ENCODE measurements at places on chromosomes 12 and 14.

DNA sequence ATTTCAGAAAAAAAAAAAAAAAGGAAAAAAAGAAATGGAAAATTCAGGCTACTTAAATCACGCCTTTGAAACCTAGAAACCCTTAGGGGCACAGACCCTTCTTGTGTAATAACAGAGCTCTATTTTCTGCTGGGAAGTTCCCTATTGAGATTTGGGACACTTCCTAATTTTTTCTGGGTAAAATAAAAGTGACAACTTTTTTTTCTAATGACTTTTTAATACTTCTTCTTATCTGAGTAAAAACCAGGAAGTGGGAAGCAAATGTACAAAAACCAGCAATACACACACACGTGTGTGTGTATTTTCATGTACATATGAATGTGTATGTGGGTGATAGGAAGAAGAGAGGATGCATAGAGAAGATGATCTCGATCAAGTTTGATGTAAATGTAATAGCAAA lies 35.8 kb downstream of the ETV6 start:
- H3K27me3 ChIP-seq = no peaks in the 10 kb centered on the region
- no peak overlapping the region for H3K27ac ChIP-seq

DNA sequence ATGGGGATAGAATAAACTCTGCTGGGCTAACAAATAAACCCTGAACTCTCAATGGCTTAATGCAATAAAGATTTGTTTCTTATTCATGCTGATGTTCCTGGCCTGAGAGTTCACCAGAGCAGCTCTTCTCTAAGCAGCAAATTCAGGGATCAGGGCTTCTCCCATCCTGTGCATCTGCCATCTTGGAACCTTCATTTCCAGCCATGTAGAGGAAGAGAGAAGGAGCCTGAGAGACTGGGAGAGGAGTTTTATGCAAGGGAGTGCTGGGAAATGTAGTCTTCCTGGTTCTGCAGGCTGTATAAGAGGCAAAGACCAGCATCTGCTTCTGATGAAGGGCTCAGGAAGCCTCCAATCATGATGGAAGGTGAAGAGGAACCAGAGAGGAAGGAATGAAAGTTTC lies 20.6 kb upstream of the APOLD1 start:
- H3K36me3 ChIP-seq = no peaks in the 10 kb centered on the region
- H3K4me1 ChIP-seq = no peaks in the 10 kb centered on the region
- no peaks in the 10 kb centered on the region for H3K27me3 ChIP-seq
- H3K4me3 ChIP-seq = no peak overlapping the region
- DNase-seq = no peak
- H3K27ac ChIP-seq = no peak overlapping the region

DNA sequence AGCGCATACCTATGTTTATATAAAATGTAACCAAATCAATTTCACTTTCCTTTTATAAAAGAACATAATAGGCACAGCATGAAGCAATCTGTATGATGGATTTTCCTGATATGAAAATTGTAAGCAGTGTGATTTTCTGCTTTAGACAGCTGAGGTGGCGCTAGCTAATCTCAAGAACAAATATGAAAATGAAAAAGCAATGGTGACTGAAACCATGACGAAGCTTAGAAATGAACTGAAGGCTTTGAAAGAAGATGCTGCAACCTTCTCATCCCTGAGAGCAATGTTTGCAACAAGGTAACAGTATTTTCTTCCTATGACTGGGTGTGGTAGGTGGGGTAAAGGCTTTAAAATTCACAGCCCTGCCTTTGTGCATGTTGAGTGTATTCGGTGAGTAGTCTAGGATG lies 65.0 kb upstream of the FGD4 start:
- no peaks in the 10 kb centered on the region for H3K27me3 ChIP-seq
- H3K27ac ChIP-seq = no peak overlapping the region
- no peaks in the 10 kb centered on the region for H3K4me1 ChIP-seq
- H3K36me3 ChIP-seq = peaks cover 5% of the 10 kb centered on the region
- H3K4me3 ChIP-seq = no peak overlapping the region

GRCh38 chr12:117439531-117440001 lies 78.1 kb upstream of the NOS1 start:
- no peak for DNase-seq
- H3K36me3 ChIP-seq = no peaks in the 10 kb centered on the region
- H3K4me3 ChIP-seq = no peak overlapping the region
- no peak overlapping the region for H3K27ac ChIP-seq
